Activated CD8-positive, alpha-beta T cell treated with anti-CD3 and anti-CD28 coated beads for 36 hours (primary cell): ENCODE measurements at places on chromosomes 1 and 21. TPM values are rescaled to one million over a fixed set of nuclear protein-coding genes. Genes with fewer than 3 reads are reported as not detected.

- H3K27ac ChIP-seq: peak overlapping the region; percentile 62
- peaks cover 1% of the 10 kb centered on the region for H3K27me3 ChIP-seq
- no peak for DNase-seq
- peaks cover 49% of the 10 kb centered on the region for H3K4me1 ChIP-seq
- peaks cover 46% of the 10 kb centered on the region for H3K36me3 ChIP-seq
Measured at GRCh38 chr1:67313934-67314671, 6.4 kb downstream of the IL12RB2 start.

- H3K4me3 ChIP-seq: no peak overlapping the region
- peaks cover 32% of the 10 kb centered on the region for H3K36me3 ChIP-seq
- DNase-seq: no peak
- H3K27me3 ChIP-seq: no peaks in the 10 kb centered on the region
- no peak overlapping the region for H3K27ac ChIP-seq
Measured at GRCh38 chr21:32463367-32463766, 50.9 kb downstream of the EVA1C start.

DNA sequence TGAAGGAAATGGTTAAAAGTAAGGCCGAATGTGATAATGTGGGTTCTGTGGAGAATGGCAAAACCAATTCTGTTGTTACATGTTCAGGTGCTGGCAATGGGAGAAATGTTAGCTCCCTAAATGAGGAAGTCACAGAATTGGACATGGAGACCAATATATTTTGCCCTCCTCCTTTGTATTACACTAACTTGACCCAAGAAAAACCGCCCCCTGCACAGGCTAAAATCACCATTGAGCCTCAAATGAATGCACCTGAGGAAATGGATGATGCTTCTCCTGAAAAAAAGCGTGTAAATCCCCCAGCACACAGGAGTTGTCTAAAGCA lies 932 bp downstream of the MAP10 start:
- H3K4me3 ChIP-seq: peak overlapping the region; percentile 72
- peak overlapping the region; percentile 67 for H3K27ac ChIP-seq
- no peaks in the 10 kb centered on the region for H3K27me3 ChIP-seq
- no peak for DNase-seq
- H3K36me3 ChIP-seq: peaks cover 4% of the 10 kb centered on the region

The RIIAD1 gene
- total RNA-seq: not detected

GRCh38 chr21:14858311-14858710 lies 206.5 kb downstream of the NRIP1 start:
- H3K4me1 ChIP-seq: peaks cover 4% of the 10 kb centered on the region
- no peaks in the 10 kb centered on the region for H3K27me3 ChIP-seq
- no peak for DNase-seq
- H3K36me3 ChIP-seq: peaks cover 1% of the 10 kb centered on the region
- H3K27ac ChIP-seq: no peak overlapping the region

DNA sequence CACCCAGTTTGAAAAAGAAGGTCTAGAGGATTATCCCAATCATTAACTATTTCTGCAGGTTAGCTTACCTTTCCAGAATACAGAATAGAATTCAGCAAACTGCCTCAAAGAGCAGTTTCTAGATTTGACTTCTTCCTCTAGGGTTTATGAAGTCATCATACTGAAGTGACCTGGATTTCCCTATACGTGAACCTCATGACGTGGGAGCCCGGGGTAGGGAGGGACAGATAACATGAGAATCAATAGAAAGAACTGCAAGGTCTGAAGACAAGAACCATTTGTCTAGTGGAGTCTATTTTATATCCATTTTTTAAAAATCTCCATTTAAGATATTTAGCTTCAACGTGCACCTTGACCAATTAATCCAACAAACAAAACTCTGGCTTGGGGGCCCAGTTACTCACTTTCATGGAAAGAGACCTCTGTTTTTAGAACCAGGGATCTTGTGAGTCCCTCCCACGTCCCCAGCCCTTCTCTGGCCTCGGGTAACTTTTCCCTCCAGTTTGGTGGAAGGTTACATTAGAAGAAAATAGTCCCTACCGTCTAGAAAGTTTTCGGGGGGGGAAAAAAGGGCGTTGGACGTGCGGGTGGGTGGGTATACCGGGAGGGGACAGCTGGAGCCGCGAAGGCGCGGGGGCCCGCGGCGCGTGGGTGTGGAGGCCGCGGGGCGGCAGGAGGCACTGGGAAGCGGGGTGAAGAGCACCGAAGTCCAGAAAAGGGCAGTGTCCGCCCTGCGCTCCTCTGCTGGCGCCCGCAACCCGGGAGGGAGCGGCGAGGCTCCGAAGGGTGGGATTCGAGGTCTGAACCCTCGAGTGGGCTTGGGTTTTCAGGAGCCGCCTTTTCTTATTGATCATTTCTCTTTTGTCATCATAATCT lies 13.8 kb upstream of the POGZ start:
- peak; percentile 38 for DNase-seq
- H3K4me3 ChIP-seq: peak overlapping the region; percentile 59
- peaks cover 19% of the 10 kb centered on the region for H3K4me1 ChIP-seq
- H3K36me3 ChIP-seq: no peaks in the 10 kb centered on the region
- H3K27me3 ChIP-seq: peaks cover 3% of the 10 kb centered on the region

GRCh38 chr1:71783071-71783470 lies 499.3 kb downstream of the NEGR1 start:
- H3K27me3 ChIP-seq: no peaks in the 10 kb centered on the region
- H3K4me3 ChIP-seq: no peak overlapping the region
- no peaks in the 10 kb centered on the region for H3K36me3 ChIP-seq
- no peak overlapping the region for H3K27ac ChIP-seq
- peaks cover 4% of the 10 kb centered on the region for H3K4me1 ChIP-seq

The NOS1AP gene
- 0.18 TPM for total RNA-seq

DNA sequence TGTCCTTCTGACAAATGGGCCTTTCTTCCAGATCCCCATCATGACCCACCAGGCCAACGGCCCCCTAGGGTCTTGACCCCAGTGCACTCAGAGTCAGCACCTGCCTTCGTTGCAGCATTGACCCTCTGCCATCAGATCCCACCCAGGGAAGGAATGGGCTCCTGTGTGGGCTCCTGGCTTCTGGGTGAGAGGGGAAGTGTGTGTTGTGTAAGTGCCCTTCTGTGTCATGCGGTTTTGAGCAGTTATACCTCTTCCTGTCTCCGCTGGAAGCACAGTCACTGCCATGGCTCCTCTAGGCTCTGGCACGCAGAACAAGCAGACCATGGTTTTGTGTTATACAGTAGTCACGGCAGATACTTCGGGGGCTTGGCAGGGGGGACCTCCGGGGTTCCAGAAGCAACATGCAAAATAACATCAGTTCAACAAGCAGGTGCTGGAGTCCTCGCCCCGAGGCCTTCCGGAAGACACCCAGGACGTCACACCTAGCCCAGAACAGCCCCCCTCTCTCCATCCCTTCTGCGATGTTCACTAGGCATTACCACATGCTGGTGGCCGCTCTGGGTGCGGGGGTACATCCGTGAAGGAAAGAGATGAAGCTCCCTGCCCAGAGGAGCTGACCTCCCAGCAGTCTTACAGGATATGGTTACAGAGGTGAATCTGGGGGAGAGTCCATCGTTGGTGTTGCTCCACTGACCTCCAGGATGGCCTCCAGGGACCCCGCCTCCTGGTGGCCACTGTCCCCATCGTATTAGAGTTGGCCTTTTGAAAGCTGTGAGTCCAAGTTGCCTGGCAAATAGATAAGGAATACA lies 17.4 kb upstream of the KCNAB2 start:
- H3K27ac ChIP-seq: peak overlapping the region; percentile 98
- peaks cover 63% of the 10 kb centered on the region for H3K36me3 ChIP-seq
- H3K4me3 ChIP-seq: peak overlapping the region; percentile 97
- no peaks in the 10 kb centered on the region for H3K27me3 ChIP-seq

DNA sequence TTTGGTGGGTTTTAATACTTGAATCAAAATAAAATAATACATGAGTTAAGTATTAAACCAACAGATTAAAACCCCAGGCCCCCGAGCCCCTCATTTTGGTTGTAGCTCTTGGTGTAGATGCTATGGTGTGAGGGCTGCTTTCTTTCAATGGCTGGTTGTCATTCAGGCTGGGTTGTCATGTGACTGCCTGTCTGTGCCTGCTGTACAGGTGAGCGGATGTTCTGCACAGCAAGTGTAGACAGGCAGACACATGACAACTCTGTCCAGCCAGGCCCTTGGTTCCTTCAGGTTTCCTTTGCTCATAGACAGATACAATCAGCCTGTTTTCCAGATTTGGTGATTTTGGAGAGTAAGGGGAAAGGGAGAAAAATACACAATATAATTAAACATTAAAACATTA lies 281.9 kb upstream of the C1orf105 start:
- DNase-seq: no peak
- H3K4me1 ChIP-seq: peaks cover 17% of the 10 kb centered on the region
- peaks cover 2% of the 10 kb centered on the region for H3K27me3 ChIP-seq
